ENCODE measurements at places on chromosomes 4 and X. TPM values are rescaled to one million over a fixed set of nuclear protein-coding genes. Genes with fewer than 3 reads are reported as not detected.
A peak's percentile ranks its signal among the peaks of the same experiment; 100 is the strongest.

- no peak for DNase-seq
Observed at GRCh38 chrX:38260231-38260630, 39.6 kb upstream of the SRPX start.

GRCh38 chrX:31993637-31994036, 921.8 kb upstream of the FTHL17 start:
- DNase-seq, result no peak

RAB40A gene
- total RNA-seq, result 0.15 TPM

GRCh38 chr4:39044956-39045826, 13.0 kb upstream of the TMEM156 start:
- DNase-seq, result no peak

DNA sequence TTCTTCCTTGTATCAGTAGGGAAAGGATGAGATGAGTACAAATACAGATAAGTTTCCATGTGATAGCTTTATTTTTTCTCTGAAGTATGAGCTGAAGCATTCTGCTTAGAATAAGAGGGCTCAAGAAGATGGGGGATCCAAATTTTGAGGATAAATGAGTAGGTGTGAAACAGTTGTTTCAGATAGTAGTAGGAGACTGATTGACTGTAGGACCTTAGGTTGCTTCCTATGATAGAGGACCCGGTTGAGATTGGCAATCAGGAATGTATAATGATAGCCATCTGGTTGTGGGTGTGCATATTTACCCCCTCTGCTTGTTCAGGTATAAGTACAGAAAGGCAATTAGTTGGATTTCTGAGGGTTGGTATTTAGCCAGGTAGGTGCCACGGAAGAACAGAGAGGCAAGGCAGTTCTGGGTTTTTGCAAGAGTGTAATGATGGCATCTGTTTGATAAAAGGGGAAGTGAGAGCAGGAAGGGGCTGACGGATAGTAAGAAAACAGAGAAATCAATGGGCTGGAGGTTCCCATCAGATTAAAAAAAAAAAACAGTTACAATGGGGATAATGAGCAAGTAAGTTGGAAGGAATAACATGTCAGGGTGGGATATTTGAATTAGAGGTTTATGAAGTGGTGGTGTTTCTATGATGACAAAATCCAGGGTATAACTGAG, 13.7 kb downstream of the OCRL start:
- no peak for DNase-seq

- no peak for DNase-seq
Observed at GRCh38 chr4:73308286-73308685, 49.7 kb upstream of the ANKRD17 start.

GRCh38 chr4:102807345-102807744, 20.0 kb downstream of the UBE2D3 start:
- no peak for DNase-seq

REPS2 gene
- not detected for total RNA-seq

GRCh38 chr4:182695842-182696241, 221.3 kb downstream of the DCTD start:
- no peak for DNase-seq

FGFBP1 gene
- total RNA-seq, result not detected

DNA sequence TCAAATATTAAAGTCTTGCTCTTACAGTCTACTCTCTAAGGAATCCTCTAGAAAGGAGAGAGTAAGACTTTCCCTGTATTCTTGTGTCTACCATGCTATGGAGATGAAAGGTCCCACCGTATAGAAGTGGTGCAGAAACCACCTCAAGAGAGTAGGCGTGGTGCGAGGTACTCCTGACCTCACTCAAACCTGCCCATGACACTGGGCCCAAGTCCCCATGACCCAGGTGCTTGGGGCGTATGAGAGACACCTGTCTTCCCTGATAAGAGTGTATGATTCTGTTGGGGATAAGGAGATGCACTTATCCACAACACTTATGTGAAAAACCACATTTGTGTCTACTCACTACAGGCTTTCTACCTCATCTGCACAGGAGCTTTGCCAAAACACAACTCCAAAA, 55.0 kb upstream of the STS start:
- DNase-seq, result no peak

- DNase-seq, result no peak
Observed at GRCh38 chr4:23967281-23967680, 77.4 kb upstream of the PPARGC1A start.

GRCh38 chr4:19187096-19187495, 1064.6 kb upstream of the SLIT2 start:
- DNase-seq, result no peak

HTATSF1 gene
- 50.2 TPM for total RNA-seq

BMP2K gene
- 21.9 TPM for total RNA-seq

NLGN4X gene
- total RNA-seq, result not detected

DNA sequence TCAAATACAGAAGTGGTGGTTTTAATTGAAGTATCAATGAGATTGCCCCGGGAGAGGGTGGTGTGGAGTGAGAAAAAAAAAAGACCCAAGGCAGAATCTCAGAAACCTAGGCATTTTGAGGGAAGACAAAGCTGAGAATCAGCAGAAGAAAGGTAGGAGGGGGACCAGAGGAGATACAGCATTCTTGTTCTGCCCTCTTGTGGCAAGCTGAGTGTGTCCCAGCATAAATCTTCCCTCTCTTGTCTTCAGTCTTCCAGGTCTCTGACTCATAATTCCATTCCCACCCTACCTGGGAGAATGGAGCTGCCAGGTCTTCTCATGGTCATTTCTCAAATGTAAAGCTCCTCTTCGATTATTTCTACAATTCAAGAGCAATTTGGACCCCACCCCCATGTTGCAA, 32.7 kb upstream of the MAGED1 start:
- no peak for DNase-seq

DNA sequence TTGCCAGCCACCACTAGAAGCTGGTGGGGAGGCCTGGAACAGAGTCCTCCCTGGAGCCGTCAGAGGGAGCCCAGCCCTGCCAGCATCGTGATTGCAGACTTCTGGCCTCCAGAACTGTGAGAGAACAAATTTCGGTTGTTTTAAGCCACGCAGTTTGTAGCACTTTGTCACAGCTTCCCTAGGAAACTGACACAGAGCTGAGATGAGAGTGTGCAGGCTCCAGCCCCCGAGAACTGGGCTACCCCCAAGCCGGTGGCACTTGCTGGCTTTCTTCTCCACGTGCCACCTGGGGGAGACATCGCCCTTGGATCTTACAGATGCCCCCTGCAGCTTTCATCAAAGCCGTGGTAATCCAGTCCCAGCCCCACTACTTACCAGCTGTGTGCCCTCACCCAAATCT, 83.7 kb downstream of the PPP2R2C start:
- DNase-seq, result no peak

GRCh38 chrX:40177942-40178715, 80.4 kb upstream of the BCOR start:
- DNase-seq, result no peak

SPACA5 gene
- total RNA-seq, result not detected

DNA sequence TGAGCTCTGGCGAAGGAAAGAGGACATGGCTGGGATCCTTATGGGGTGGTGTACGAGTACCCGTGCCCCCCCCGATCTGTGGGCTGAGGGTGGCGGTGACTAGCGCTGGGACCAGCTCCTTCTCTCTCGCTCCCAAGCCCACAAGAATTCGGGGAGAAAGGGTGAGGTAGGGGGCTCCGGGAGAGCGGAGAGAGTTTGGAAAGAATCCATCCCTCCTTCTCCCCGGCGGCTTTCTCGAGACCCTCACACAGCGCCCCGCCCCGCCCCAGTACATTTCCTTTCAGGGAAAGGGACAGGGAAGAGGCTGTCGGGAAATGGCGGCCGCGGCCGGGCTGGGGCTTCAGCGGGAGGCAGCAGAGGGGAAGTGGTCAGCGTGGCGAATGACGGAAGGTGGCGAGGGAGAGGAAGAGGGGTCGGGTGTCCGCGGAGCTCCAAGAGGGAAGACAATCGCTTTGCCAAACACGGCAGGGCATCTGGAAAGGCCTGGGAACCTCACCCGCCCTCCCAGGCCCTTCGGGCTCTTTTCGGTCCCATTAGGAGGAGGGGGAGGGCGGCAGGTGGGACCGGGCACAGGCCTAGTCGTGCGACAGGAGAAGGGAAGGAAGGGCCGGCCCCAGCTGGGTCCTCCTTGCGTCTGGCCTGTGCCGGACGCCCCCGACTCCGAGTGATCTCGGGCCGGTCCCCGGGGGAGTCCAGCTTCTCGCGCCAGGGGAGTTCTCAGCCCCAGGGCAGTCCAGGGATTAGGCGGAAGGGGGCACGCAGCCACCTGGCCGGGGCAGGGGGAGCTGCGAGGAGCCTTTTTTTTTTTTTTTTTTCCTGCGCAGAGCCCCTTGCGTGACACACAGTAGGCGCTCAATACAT, 10.2 kb downstream of the HNRNPH2 start:
- peak; percentile 35 for DNase-seq

CSAG1 gene
- not detected for total RNA-seq

DNA sequence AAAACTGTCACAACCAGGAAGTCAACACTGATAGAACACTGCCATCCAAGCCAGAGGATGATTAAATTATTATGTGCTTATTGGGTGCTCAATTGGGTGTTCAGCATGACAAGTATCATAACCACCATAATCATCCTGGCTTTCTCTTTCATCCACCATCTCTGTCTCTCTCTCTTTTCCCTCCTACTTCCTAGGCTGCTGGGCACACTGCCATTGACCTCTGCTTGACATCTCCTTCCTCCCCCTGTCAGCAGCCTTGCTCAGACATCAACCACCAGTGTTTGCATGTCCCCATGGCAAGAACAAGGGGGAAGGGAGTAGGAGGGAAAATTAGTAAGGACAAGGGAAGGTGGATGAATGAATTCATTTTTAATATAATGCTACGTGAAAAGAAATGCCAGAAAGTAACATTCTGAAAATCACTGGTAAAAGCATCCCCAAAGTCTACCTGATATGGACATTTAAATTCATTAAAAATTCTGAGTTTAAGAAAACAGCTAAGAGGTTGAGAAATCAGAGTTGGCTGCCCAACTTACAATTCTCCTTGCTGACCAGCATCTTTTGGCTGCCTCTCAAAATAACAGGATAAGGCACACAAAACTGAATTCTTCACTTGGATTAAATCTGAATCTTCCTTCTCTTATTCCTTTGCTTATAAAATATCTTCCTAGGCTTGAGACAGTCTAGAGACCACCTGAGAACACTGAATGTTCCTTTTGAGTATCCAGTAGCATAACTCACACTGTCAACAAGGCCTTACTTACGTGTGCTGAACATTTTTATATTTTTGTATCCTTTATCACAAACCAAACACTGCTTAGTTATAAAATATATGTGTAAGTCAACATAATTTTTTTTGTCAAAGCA, 48.5 kb downstream of the SNCA start:
- DNase-seq, result no peak

DNA sequence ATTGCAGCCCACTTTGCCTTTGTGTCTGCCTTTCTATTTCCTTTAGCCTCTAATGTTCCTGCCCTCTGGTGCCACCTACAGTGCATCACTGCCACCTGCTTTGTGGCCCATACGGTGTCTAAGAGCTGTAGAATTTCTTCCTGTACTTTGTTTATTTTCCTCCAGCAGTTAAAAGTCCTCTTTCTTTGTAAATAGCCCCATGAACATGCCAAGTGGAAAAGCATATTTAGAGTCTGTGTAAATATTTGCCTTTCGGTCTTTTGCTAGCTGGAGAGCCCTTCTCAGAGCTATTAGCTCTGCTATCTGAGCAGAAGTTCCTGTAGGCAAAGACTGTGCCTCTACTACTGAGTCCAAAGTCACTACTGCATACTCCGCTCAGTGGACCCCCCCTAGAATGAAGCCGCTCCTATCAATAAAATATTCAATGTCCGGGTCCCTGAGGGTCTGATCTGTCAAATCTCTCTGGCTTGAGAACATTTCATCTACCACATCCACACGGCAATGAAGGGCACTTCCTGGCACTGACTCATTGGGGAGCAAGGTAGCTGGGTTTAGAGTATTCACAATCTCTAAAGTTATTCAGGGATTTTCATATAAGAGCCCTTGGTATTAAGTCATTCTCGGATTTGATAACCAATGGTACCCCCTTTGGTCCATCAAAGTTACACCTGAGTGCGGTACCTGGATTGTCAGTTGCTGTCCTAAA, 36.3 kb downstream of the SULT1E1 start:
- no peak for DNase-seq

GRCh38 chr4:71648923-71649322, 135.0 kb downstream of the GC start:
- DNase-seq, result no peak

GRCh38 chr4:3472411-3473141, 9.5 kb downstream of the DOK7 start:
- no peak for DNase-seq

DNA sequence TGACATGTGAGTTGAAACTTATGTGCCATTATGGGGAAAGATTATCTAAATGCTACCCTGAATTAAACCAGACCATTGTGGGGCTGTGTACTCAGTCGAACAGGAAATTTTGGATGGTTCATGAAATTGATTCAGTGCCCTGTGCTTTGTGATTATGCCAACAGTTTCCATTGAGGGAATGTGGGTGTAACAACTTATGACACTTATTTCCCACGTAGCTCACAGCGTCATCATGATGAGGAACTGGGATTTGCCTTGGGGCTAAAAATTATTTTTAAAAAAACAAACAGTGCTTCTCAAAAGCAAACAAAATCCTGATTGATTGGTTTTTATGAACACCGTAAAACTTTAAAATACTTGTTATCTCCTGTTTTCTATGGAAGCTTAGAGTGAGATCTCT, 8.3 kb upstream of the CLTRN start:
- no peak for DNase-seq

ETDB gene
- total RNA-seq, result not detected

GLUD2 gene
- 0.71 TPM for total RNA-seq

DNA sequence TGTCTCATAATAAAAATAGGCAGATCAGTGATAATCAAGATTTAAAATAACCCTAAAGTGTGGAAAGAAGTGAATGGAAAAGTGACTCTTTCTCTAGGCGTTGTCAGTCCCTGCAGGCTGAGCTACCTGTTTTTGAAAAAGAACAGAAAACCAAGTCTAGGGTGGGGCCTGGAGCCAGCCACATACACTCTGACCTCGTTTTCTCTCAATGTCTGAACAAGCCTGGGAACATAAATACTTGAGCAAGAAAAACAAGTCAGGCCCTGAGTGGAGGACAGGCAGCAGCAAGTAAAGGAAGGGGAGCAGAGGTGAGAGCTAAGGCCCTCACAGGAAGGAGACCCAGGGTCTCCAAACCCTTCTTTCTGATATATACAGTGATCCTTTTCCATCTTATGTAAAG, 91.7 kb upstream of the HPF1 start:
- DNase-seq, result no peak

DNA sequence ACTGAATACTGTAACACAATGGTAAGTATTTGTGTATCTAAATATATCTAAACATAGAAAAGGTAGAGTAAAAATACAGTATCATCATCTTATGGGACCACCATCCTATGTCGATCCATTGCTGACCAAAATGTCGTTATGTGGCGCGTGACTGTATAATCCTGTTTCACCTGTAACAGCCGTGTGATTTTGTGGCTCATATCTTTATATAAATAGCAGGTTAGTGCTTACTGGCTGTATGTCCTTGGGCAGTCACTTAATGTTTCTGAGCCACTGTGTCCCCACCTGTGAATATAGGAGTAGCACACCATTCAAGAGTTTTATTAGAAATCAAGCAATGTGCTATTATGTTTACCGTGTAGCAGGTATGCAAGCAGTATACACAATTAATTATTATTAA, 226.2 kb upstream of the FAT1 start:
- no peak for DNase-seq

- DNase-seq, result peak; percentile 56
Observed at GRCh38 chr4:145808021-145808650, 128.2 kb downstream of the C4orf51 start.

- DNase-seq, result no peak
Observed at GRCh38 chr4:52877036-52877435, 14.9 kb downstream of the RASL11B start.

All from activated T-helper 1 cell treated with anti-CD3 and anti-CD28 coated beads, Interleukin-12 subunit alpha, Interleukin-12 subunit beta, Interleukin-2, Interleukin-4 antibody, amounts not matched to agents 30 ng/mL and 10 ng/mL and 1 ng/mL, durations not matched to agents 14 hours and 24 hours and 36 hours (primary cell).